Stimulated activated naive CD4-positive, alpha-beta T cell (primary cell): ENCODE measurements at places on chromosomes 1 and 21.

- DNase-seq = no peak
These were observed 14.3 kb upstream of the SLC5A9 start for GRCh38 chr1:48208251-48208650.

DNA sequence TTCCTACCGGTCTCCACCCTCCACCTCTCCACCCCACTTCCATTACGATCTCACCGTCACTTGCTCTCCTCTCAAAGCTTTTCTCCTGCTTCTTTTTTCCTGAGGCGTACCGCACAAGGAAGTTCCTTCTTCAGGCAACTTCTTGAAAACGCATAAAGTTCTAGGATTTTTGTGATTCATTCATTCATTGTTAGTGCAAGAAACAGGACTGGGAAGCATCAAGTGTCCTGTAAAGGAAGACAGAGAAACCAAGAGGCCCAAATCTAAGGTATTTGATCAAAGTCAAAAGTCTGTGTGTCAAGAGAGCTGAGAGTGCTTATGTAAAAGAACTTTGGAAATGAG is 1.3 kb upstream of the RCC2 start:
- DNase-seq = no peak

- no peak for DNase-seq
These were observed 20.8 kb upstream of the JAK1 start for GRCh38 chr1:64986903-64987871.

GRCh38 chr1:232980355-232980978 is 30.1 kb downstream of the NTPCR start:
- no peak for DNase-seq

GRCh38 chr1:177873238-177873637 is 96.6 kb downstream of the SEC16B start:
- no peak for DNase-seq

DNA sequence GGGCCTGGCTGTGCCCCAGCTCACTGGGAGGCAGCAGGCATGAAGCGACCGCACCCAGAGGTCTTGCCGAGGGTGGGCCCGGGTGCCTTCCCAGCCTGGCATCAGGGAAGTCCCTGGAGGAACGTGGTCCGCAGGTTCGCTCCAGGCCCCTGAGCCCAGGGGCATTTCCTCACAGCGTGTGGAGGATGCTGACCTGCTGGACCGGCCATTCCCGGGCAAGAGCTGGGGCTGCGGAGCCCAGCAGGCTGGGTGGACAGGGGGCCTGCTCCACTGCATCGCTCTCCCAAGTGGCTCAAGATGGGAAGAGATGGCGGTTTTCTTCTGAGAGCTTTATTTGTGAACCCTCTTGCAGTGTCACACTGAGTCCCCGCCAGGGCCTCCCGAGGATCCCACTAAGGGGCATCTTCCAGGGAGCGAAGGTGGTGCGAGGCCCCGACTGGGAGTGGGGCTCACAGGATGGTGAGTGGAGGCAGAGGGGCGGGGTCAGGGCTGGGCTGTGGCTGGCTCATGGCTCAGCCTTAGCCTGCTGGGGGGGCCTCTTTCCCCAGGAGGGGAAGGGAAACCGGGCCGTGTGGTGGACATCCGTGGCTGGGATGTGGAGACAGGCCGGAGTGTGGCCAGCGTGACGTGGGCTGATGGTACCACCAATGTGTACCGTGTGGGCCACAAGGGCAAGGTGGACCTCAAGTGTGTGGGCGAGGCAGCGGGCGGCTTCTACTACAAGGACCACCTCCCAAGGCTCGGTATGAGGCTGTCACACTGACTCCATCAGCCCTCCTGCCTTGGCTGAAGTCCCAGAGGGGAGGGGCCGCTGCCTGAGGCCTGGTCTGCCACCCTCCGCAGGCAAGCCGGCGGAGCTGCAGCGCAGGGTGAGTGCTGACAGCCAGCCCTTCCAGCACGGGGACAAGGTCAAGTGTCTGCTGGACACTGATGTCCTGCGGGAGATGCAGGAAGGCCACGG is 7.2 kb upstream of the MMP23B start:
- DNase-seq = no peak

GRCh38 chr1:208303743-208304712 is 59.8 kb upstream of the PLXNA2 start:
- DNase-seq = no peak

- no peak for DNase-seq
These were observed 384.4 kb downstream of the ADGRL2 start for GRCh38 chr1:82185084-82185483.

DNA sequence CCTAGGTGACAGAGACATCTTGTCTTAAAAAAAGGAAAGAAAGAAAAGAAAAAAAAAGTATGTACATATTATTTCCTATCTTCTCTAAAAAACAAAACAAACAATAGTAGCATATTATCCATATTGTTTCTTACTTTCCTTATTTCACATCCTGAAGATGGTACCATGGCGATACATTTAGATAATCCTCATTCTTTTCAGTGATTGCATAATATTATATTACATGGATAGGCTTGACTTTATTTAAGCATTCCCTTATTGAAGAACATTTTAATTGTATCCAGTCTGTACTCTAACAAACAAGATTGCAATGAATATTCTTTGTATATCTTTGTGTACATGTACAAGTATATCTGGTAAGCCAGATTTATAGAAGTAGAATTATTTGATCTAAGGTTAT is 82.9 kb upstream of the PUM1 start:
- DNase-seq = no peak

DNA sequence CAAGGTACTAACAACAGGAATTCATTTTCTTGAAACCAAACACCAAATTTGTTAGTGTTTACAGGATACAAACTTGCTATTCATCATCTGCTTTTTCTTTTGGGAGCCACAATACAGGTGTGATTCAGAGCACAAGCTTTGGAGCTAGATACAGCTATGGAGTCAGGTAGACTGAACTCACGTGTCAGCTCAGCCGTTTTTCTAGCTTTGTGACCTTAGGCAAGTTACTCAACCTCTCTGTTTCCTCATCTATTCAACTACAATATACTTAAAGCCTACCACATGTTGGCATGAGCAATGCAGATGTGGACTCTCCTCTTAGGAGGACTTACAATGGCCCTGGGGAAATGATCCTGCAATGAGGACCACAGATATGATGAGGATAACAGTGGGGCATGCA is 6.3 kb downstream of the HTR1D start:
- DNase-seq = no peak

- DNase-seq = no peak
These were observed 238.2 kb upstream of the KCNK2 start for GRCh38 chr1:214844319-214844718.

DNA sequence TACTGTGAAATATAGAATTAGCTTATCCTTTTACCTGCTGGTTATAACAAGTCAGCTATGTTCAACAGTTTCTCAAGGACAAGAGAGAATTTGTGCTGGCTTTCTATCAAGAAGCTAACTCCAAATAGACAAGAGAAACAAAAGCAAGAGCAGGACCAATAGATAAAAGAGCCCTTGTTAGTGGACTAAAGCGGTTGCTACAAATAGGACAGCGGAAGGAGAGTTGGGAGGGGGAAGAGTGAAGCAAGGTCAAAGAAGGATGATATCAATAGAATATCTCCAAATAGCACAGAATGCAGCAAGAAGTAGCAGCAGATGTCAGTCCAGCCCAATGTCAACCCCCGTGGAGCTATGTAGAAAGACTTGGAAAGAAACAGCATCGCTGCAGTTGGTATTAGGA is 53.0 kb upstream of the AKT3 start:
- DNase-seq = no peak

DNA sequence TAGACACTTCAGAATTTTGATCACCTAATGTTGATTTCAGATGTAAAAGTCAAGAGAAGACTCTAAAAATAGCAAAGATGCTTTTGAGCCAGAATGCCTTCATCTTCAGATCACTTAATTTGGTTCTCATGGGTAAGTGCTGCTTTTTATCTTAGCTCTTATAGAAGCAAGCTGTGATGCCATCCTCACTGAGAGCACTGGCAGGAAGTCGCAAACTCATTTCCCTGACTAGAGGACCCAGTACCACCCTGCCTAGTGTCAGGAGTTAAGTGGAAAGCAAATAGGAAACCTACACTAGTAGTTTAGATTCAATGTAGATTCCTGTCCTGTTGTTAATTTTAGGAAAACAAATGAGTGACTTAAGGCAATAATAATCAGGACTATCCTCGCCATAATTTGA is 12.1 kb downstream of the IFNAR2 start:
- no peak for DNase-seq

DNA sequence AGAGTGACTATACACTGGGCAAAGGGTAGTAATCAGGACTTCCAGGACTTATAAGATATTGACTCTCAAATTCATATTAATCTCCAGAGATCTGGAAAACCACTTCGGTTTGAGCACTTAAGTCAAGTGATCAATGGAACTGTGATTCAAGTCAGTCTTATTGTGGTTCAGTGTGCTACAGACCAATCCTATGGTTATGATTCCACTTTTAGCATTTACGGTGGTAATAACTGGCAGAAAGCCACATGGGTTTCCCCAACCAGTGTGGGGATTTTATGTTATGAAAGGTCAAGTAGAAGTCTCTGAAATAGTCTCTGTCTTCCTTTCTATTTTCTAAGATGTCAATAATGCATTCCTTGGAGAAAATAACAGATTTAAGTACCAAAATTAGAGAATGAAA is 151.3 kb upstream of the NEGR1 start:
- DNase-seq = no peak

DNA sequence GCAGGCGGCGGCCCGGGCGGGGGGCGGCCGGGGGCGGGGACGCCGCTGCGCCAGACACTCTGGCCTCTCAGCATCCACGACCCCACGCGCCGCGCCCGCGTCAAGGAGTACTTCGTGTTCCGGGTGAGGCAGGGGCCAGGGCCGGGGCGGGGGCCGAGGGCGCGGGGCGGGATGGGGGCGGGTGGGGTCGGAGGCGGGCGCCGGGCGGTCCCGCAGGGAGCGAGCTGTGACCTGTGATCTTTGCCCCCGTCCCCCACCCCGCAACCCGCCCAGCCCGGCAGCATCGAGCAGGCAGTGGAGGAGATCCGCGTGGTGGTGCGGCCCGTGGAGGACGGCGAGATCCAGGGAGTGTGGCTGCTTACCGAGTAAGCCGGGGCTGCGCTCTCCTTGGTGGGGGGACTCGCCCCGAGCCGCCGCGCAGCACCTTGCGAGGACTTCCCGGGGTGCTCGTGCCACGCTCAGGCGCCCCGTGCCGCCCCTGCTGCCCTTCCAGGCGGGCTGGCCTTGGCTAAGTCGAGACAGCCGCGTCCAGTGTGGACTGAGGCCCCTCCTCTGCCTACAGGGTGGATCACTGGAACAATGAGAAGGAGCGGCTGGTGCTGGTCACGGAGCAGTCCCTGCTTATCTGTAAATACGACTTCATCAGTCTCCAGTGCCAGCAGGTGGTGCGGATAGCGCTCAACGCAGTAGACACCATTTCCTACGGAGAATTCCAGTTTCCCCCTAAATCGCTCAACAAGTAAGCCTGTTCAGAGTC is 514 bp downstream of the TPRG1L start:
- DNase-seq = peak; percentile 66

DNA sequence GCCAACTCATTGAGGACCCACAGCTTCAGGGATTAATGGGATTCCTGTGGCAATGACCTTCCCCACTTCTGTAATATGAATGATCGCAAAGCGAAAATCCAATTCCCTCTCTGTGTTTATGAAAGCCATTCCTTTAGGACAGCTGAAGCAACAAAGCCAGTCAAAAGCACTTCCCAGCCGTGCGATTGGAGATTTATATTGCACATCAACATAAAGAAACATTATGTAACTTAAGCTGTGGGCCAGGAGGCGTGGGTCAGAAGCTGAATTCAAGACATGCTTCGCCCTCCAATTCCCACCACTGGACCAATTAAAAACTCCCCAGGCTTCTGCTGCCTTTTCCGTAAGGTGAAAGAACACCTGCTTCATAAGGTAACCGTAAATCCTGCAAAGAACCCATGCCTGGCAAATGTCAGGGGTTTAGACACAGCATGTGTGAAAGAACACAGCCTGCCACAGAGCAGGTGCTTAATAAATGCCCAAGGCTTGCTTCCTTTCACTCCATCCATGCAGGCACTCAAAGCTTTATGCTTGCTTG is 138.9 kb upstream of the SOD1 start:
- DNase-seq = no peak

GRCh38 chr1:217554849-217555248 is 76.0 kb downstream of the GPATCH2 start:
- DNase-seq = no peak

DNA sequence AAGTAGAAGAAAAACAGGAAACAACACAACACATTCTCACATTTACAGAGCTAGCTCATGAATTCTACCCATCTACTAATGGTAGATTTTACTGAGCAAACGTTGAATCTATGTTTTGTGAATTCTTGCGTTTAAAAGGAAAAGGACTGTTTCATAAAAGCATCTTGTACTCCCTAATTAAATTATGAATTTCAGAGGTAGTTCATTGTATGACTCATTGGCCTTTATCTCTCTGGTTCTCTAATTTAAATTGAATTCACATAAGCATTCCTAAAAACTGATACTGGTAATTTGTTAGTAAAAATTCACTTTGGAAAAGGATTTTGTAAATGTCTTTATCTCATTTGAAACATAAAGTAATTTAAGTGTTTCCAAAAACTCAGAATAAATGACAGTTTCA is 687.3 kb downstream of the BRINP3 start:
- no peak for DNase-seq

DNA sequence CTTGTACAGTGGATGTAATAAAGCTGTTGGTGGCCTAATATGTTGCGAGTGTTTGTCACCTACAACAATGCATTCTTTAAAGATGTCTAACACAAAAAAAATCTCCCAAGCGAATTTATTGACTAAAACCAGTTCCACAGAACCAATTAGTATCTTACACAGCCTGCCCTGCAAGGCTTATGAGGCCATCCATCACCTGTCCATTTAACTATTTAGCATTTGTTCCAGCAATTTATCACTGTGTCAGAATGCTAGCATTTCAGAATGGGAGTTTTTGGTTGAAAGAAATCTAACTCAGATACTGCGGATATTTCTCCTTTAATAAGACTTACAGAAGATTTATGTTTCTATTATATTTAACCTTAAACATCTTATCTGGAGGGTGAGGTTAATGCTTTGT is 831.1 kb upstream of the PRMT6 start:
- no peak for DNase-seq

DNA sequence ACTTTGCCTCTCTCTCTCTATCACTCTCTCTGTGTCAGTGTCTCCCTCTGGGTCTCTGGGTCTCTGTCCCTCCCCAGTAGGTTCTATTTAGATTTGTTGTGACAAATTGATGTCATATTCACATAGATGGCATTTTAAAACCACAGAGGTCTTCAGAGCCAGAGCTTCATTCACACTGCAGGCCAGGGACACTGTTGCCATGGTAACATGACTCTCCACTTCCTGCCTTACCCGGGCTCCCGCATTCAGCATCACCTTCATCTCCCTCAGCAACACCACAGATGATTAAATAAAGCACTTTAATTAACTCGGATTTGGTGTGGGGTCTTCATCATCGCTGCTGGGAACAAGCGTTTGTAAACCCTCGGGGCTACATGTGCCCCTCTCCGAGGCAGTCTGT is 132.6 kb downstream of the ETS2 start:
- DNase-seq = peak; percentile 3

- no peak for DNase-seq
These were observed 18.1 kb upstream of the ETS2 start for GRCh38 chr21:38787461-38788274.

DNA sequence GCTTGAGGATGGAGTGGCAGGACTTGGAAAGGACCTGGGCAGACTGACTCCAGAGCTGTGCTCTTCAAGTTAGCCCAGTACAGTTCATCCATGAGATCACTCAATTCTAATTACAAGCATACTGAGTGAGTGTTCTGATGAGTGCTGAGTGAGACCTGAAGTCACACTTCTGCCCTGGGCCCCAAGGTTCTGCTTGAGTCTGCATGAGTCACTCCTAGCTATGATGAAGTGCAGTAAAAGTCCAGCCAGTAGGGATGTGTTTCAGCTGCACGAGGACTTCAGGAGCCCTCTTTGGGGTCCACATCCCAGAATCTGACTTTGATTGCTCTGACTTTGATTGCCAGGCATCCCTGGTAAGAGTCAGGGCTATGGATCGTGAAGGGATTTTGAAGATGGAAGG is 35.8 kb downstream of the PLEKHA6 start:
- no peak for DNase-seq
